ENCODE measurements at places on chromosomes 6 and 20.

- no peak for DNase-seq
These were observed 77.7 kb downstream of the FLRT3 start for GRCh38 chr20:14259689-14260088.

DNA sequence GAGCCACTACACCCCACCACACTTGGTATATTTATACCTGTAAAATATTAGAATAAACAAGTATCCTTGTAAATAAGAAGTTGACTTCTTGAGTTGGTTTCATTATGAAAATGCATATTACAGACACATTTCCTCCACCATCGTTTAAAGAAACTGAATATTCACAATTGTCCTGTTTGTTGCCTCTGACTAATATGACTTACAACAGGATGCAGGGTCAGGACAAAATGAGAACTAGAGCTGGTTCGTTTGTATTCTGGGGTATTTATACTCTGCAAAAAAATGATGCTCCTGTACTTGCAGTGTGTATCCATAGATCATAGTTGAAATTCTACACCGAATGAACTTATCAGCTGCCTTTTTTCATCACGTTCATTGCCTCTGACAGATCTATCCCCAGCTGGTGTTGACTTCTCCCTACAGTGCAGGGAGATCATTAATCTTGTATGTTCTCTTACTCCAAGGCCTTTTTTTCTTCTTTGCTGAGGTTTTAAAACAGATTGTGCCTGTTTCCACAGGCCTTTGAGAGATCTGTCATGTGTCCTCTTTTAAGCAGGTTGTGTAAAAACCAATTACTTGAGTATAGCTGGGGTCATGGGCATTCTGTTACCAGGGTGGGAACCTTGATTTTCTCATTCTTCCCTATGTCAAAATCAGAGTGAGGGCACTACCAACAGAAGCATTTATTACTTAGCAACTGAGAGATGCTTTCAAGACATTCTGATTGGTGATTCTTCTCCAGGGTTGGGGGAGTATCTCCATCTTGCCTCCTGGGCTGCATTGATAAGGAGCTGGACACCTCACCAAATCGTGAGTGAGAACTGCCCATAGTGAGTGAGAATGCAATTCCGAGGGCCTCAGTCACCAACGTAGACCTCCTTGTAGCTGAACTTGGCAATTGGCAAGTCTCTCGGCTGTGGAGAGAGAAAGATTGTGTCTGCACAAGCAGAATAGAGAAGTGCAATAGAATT, 78.8 kb upstream of the CD83 start:
- no peak for DNase-seq

DNA sequence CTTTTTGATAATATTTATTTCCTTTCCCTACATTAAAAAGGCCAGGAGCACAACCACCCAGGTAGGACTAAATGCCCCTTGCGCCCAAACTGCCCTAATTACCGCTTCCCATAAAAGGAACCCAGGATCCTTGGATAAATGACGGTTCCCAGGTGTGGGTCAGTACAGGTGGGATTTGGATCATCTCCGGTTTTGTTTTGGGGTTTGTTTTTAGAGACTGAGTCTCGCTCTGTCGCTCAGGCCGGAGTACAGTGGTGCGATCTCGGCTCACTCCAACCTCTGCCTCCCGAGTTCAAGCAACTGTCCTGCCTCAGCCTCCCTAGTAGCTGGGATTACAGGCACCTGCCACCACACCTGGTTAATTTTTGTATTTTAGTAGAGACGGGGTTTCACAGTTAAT, 28.4 kb downstream of the ZNF217 start:
- peak; percentile 4 for DNase-seq

- DNase-seq = no peak
These were observed 13.1 kb downstream of the STMN3 start for GRCh38 chr20:63640086-63640485.

DNA sequence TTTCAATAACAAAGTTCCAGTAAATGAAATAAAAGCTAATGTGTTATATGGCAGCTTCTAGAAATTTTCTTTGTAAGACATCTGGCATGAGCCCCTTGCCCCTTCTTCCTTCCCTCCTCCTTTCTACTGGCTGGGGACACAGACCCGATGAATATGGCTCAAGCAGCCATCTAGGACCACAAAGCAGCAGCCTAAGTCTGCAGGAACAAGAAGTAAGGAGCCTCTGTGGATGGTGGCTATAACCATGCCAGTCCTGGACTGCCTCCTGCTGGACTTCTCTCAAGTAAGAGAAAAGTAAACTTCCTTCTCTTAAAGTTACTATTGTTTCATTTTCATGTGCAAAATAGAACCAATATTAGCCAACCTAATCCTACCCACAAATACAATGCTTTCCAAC, 114.9 kb upstream of the DST start:
- no peak for DNase-seq

- no peak for DNase-seq
These were observed 130.0 kb upstream of the GMDS start for GRCh38 chr6:2375443-2375842.

GRCh38 chr6:88814909-88815308, 148.5 kb downstream of the RNGTT start:
- no peak for DNase-seq

- DNase-seq = no peak
These were observed 99.0 kb upstream of the FOXQ1 start for GRCh38 chr6:1212919-1213318.

GRCh38 chr20:48395816-48396546, 431.8 kb downstream of the PREX1 start:
- DNase-seq = no peak

GRCh38 chr20:35232575-35232974, 6.1 kb downstream of the MMP24 start:
- no peak for DNase-seq

GRCh38 chr6:136816656-136817055, 5.7 kb upstream of the PEX7 start:
- no peak for DNase-seq

- DNase-seq = no peak
These were observed 33.8 kb downstream of the SIM1 start for GRCh38 chr6:100430962-100431361.

GRCh38 chr6:6545616-6546317, 42.8 kb upstream of the LY86 start:
- DNase-seq = no peak

DNA sequence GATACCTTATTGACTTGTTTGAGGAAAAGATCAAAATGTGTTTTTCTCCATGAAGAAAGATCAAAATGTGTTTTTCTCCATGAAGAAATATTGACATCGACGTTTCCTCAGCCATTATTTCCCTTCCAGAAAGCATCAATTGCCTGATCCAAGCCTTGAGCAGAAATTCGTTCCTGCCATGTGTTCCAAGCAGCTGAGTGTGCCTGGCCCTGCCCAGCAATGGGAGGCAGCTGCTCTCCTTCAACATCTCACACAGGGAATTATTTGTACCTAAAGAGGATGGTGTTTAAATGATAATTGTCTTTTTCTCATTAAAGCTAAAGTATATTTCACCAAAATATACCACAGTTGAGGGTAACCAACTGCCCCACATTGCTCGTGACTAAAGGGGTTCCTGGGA, 7.8 kb upstream of the DUSP22 start:
- DNase-seq = no peak

GRCh38 chr20:24578567-24579415, 109.4 kb downstream of the SYNDIG1 start:
- DNase-seq = no peak

- DNase-seq = no peak
These were observed 67.9 kb upstream of the STX16 start for GRCh38 chr20:58583176-58583575.

DNA sequence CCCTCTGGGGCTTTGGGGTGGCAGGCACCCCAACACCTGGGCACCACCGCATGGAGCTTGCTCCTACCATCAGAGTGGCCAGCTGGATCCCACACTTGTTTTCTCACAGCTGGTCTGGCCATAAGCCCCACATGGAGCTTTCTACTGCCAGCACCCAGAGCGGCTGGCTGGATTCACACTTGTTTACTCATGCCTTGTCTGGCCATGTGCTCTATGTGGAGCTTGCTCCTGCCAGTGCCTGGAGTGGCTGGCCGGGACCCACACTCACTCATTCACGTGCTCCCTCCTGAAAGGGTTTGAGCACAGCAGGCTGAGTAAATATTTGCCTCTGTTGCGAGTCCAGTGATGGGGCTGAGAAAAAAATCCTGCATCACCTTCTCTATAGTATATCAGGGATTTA, 487.0 kb downstream of the CD109 start:
- DNase-seq = no peak

DNA sequence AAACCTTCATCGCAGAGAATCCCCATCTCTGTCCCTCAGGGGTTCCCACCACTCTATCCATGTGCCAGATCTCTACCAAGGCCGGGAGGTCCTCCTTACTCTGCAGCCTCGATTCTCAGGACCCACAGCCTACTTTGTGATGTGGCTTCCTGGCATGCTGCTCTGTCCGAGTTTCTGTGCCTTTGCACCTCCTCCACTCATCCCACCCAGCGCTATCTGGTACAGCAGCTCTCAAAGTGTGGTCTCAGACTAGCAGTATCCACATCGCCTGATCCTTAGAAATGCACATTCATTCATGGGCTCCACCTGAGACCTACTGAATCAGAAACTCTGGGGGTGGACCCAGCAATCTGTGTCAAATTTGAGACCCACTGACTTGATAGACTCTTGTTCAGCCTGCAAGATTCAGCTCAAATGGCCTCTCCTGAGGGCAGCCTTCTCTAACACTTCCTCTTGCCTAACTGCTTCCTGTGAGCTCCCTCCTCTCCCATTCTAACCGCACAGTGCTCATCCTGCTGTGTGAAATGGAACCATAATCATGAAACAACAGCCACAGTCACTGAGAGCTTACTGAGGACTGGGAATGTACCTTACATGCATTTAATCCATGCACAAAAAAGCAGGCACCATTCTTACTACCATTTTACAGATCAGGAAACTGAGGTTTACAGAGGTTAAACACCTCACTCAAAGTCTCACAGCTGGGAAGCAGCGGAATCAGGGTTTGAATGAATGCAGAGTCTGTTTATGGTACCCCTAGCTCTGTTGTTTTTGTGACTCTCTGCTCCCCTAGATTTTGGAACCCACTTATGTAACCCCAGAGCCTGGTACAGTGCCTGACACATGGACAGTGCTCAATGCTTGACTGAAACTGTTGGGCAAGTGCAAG, 69.4 kb downstream of the JPH2 start:
- no peak for DNase-seq

GRCh38 chr6:56914798-56915658, 39.9 kb upstream of the BEND6 start:
- no peak for DNase-seq

- DNase-seq = no peak
These were observed 365.2 kb downstream of the SYNE1 start for GRCh38 chr6:152271776-152272464.

GRCh38 chr6:107823047-107823557, 1.0 kb downstream of the SCML4 start:
- DNase-seq = peak; percentile 57

- no peak for DNase-seq
These were observed 66.5 kb downstream of the NDUFAF5 start for GRCh38 chr20:13851279-13851678.

- DNase-seq = no peak
These were observed 379.3 kb downstream of the CD109 start for GRCh38 chr6:74075323-74075722.

GRCh38 chr6:118410001-118410400, 138.1 kb upstream of the PLN start:
- no peak for DNase-seq

DNA sequence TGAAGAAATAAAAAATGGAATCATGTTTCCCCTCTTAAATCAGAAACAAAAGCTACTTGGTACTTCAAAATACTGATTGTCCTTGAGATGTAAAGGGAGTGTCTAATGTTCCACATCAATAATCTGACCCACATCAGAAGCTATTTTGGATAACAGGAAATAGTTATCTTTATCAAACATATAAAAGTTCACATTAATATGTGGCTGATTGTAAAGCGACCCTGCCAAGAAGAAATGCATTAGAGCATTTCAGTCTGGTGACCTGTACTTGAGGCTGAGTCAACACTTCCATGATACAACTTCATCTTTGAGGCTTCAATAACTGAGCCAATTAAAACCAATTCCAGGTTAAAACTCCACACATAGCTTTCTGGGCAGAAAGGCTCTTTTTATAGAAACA, 31.8 kb downstream of the SYNE1 start:
- DNase-seq = no peak

DNA sequence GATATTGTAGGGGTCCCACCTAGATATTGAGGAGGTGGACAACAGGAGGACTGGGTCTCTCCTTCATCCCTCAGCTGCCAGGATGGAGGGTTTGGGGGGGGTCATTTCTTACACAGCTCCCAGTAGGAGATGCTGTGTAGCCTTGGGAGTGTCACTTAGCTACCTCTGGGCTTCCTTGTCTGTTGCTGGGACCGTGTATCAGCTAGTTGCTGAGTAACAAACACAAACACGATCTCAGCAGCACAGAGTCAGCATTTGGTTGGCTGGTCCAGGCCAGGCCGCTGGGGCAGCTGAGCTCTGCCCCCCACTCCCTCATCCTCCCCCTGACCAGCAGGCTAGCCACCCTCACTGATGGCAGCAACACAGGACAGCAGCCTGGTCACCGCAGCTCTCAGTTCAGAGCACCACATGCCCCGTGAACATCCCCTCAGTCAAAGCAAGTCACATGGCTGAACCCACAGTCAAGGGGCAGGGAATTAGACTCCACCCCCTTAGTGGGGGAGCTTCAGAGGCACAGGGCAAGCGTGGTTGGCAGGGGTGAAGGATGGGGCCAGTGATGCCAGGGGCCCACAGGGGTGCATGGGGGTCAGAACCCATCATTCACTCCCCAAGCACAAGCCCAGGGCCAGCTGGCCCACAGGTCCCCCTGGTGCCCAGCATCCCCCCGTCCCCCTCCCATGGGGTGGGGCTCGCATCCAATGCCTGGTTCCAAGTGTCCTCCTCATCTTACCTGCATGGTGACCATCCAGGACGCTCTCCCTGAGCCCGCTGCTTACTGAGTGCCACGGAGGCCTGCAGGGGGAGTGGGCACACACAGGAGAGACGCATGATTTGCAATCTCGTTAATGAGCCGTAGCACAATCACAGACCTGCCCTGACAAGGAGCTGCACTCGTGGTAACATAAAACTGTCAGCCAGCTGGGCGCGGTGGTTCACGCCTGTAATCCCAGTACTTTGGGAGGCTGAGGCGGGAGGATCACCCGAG, 112.4 kb downstream of the TAF4 start:
- peak; percentile 4 for DNase-seq

DNA sequence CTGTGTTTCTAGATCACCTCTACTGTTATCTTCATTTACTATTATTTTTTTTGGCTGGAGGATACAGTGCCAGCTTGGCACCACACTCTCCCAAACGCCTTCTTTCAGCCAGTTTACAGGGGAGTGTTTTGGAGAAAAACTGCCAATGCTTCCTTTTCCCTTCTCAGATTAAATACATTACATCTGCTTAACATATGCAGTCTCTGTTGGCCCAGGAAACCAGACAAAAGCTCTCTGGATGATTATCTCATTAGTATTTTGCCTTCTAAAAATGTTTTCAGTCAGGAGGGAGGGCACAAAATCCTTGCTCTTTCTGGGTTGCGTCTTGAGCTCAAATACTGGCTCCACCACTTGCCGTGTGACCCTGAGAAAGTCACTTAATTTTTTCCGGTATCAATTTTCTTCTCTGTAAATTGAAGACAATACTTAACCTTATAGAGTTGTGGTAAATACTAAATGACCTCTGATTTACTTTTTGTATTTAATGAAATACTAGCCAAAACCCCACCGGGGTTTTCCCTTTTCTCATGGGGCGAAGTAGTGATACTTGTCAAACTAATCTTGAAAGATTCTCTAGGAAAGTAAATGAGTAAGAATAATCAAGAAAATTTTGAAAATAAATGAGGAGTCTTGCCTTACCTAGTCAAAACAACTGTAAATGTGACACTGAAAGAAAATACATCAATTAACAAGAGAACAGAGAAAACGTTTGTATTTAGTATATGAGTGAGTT, 146.2 kb downstream of the MMS22L start:
- no peak for DNase-seq

All from activated CD4-positive, alpha-beta memory T cell treated with anti-CD3 and anti-CD28 coated beads, Interleukin-2, amount 10 ng/mL, durations not matched to agents 7 days and 5 days (primary cell).